Activated T-helper 1 cell treated with Interleukin-2 at 50 U/mL for 16 hours (primary cell): ENCODE measurements at places on chromosomes 5 and 9.

DNA sequence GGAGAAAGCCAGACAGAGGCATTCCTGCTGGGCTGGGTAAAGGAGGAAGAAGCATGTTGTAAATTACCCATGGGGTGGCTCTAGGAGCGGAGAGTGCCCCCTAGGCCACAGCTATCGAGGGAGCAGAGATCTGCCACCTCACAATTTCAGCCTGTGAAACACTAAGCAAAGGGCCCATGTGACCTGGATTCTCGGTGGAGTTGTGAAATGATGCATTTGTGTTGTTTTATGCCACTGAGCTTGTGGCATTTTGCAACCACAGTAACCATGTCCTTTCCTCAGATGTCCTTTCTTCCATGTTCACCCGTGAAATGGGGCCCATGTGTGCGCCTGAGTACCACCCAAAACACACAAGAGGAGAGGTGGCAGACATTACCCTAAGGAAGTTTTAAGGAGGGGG lies 159.3 kb downstream of the SYK start:
- DNase-seq, result no peak

DNA sequence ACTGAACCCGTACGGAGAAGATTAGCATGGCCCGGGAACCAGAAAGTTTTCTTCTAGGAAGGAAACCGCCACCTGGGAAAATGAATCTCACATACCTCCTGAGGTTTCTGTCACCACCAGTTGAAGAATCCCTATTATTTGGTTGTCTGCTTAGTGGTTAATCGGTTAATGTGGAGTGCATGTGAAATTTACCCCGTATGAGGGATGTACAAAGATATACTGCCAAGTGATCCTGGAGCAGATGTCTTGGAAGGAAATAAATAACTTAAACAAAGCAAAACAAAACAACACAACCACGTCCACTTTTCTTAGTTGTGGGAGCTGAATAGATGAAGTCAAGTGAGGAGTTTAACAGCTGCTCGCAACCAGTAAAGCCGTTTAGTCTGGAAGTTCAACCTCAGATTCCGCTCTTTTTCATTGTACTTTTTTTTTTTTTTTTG lies 3.8 kb downstream of the DMRT2 start:
- DNase-seq, result no peak

GRCh38 chr5:109645707-109646192 lies 44.0 kb upstream of the MAN2A1 start:
- no peak for DNase-seq

DNA sequence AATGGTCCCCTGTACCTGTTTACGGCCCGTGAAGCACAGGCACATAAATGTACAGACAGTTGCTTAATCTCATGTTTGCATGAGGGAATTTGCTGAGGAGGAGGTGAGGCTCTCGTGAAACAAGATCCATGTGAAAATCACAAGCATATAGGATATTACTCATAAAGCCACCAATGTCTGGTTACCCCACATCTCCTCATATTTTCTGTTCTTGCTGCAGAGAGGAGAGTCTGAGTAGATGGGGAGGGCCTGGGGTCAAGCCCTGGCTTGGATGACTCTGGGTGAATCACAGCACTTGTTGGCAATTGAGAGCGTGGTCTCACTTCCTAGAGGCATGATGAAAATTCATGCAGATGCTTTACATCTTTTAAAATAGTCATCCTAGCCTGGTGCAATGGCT lies 975 bp downstream of the AGXT2 start:
- DNase-seq, result no peak

GRCh38 chr5:41832430-41832829 lies 37.8 kb downstream of the OXCT1 start:
- no peak for DNase-seq

DNA sequence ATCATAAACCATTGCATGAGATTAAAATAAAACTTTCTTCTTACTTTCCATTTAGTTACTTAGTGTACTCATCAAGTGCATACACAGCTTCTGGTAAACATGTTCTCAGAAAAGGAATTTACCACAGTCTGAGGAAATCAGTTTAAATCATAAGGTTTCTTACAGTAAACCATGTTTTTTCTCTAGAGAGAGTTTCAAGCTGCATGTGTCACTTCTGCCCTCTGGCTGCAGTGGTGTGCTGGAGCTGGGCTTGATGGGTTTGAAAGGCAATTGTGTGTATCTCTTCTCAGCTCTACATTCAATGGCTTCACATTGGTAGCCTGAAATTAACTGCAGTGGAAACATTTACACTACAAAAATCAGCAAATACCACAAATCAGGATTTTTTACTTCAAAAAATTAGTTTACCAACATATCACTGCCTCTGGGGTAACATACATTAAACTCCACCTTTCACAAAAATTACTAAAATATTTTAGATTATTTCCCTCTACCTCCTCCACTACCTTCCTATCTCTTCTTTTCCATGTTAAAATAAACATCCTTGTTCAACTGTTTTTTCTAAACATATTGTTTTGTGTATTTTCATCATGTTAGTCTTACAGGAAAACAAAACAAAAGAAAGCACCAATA lies 414.3 kb downstream of the ANXA1 start:
- no peak for DNase-seq

GRCh38 chr5:142878111-142878510 lies 107.9 kb downstream of the ARHGAP26 start:
- DNase-seq, result no peak

GRCh38 chr5:133927300-133928180 lies 40.9 kb downstream of the C5orf15 start:
- no peak for DNase-seq

GRCh38 chr5:121288781-121289180 lies 562.9 kb upstream of the FTMT start:
- no peak for DNase-seq

GRCh38 chr9:132238026-132238972 lies 76.4 kb downstream of the NTNG2 start:
- DNase-seq, result no peak

DNA sequence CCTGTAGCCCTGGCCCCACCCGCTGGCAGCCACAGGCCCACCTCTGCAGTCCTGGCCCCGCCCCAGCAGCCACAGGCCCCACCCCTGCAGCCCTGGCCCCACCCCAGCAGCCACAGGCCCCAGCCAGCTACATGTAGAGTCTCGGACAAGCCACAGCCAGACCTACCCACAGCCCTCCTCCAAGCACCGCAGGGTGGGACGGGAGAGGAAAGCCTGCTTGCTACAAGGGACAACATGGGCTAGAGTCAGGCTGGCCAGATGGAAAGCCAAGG lies 49.5 kb upstream of the SARDH start:
- DNase-seq, result no peak

GRCh38 chr5:92674321-92674720 lies 906.7 kb downstream of the NR2F1-AS1 start:
- DNase-seq, result no peak

DNA sequence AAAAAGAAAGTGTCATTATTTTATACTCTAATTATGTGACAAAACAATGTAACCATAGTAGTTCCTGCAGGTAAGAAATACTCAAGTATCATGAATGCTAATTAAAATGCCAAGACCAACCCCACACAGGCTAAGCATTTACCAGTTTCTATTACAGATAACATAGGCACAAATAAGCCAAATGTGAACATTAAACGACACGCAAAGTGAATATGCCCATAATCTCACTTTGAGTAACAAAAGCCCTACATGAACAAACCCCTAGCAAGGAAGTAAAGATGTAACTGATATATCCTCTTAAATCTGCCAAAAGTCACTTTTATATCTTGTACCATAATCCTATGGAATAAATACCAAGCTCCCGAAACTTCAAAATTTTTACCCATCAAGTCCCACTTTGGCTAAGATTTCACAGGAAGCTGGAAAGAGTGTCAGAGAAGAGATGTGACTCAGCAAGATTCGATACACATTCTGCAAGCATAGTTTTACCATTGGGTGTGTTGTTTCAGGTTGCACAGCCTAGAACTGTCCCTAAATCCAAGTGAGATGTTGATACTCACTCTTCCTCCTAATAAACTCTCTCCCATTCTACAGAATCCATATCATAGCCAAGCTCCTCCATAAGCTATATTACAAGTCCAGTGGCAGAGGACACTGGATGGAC lies 28.8 kb downstream of the TRPM6 start:
- no peak for DNase-seq

DNA sequence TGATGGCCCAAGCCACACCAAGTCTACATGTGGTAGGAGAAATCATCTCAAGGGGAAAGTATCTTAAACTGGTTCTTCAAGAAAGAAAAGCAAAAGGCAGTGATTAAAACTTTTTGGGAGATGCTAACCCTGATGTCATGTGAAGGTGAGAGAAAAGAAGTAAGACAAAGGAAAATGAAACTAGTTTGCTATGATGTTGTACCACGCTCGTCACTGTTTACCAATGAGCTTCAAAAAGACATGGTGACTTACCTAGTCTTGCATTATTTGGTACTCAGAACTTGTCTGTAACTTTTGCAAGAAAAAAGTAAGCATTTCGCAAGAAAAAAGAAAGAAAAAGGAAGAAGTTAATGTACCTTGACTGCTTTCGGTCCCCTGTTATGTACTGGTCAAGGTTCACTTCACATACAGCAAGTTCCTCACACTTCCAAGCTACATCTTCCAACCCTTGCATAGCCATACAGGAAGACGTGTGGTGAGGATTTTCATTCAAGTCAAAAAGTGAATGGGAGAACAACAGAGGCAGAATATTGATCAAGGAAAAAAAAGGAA lies 739.3 kb downstream of the NR2F1-AS1 start:
- no peak for DNase-seq

- DNase-seq, result no peak
These were observed 279.4 kb downstream of the BNC2 start for GRCh38 chr9:16591092-16591491.

DNA sequence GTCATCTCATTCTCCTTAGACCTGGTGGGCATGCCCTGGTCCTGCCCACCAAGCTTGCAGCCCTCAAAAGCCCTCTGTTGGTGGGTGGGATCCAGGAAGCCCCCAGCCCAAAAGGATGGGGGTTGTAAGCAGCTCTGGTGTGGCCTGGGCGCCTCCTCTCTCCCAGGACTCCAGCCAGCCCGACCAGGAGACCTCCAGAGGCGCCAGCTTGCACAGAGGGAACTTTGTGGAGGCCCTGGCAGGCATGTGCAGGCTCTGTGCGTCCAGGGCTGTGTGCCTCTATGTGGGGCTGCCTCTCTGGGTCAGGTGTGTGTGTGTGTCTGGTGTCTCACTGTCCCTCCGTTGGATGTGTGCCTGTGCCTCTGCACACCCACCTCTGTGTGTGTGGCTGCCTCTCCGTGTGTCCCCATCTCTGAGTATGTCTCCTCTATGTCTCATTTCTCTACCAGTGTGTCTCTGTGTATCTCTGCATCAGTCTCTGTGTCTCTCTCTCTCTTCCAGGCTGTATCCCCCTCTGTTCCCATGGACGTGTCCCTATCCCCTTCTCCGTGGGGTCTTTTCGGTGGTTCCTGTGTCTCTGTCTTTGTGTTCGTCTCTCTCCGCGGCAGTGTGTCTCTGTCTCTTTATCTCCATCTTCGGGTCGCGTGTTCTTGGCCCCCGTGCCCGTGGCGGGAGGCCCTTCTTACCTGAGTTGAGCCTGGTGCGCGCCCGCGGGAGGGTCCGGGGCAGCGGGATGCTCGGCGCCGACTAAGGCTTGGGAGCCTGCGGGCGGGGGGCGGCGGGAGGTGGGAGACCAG lies 501 bp downstream of the ENHO start:
- no peak for DNase-seq

GRCh38 chr9:98075332-98075805 lies 18.8 kb downstream of the NANS start:
- no peak for DNase-seq

DNA sequence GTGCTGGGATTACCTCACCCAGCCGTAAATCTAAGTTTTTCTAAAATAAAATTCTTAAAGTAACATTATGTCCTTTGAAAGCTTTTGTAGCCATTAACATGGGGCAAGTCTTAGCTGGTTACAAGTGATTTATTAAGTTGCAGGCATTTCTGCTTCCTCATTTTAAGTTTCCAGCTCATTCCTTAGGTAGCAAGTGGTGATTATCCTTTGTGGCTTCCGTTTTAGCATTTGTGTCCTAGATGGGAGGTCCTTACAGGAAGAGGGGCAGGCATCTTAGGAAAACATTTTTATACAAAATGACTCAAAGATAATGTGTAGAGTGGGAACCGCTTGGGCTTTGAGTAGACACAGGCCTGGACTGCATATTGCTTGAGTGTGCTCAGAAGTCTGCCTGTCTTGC lies 35.0 kb upstream of the ROPN1L start:
- DNase-seq, result no peak

DNA sequence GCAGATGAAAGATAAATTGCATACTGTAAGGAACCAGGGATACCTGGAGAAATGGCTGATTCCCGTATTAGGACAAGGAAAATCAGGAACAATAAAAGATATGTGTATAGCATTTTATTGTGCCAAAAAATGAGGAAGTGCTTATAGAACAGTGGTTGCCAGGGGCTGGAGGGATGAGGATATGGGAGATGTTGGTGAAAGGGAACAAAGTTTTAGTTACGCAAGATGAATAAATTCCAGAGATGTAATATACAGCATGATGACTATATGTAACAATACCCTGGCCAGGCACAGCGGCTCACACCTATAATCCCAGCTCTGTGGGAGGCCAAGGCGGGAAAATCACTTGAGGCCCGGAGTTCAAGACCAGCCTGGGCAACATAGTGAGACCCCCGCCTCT lies 101.8 kb downstream of the CDK5RAP2 start:
- no peak for DNase-seq

DNA sequence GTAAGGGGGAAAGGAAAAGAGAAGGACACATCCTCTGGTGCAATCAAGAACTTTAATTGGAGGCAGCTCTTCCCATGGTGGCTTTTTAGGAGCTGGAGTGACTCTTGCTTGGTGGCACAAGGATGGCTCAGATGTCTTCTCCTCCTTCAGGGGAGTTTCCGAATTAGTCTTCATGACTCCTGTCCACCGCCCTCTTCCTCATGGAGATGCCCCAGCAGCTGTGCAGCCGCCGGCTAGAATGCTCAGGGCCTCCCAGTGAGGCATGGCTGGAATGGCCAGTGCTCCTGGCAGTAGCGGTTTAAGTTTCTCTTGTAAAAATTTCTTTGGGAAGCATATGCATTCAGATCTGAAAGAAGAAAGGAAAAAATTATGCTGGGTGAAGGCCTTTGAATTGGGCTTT lies 8.8 kb upstream of the TEX53 start:
- DNase-seq, result no peak

DNA sequence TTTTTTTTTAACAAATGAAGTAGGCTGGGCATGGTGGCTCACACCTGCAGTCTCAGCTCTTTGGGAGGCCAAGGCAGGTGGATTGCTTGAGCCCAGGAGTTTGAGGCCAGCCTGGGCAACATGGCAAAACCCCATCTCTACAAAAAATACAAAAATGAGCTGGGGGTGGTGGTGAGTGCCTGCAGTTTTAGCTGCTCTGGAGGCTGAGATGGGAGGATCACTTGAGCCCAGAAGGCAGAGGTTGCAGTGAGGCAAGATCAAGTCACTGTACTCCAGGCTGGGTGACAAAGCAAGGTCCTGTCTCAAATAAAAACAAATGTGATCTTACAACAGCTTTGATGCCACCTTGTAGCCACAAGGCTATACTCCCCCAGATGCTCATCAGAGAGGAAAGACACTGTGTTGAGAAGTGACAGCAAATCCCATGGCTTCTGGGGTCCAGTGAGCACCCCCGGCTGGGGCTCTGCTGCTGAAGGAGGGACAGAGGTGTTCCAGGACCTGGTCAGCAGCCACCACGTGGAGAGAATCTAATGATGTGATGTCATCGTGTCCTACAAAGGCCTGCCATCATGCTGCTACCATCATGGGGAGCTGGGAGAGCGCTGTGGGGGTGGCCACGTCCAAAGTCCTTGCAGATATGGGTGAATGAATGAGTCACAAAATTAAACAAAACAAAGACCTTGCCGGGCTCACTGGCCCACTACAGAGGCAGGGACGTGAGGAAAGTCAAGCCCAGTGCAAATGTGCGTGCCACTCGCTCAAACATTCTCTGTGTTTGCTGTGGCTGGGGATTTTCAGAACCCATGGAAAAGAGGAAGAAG lies 60.7 kb downstream of the PRRT1B start:
- DNase-seq, result no peak

- DNase-seq, result no peak
These were observed 62.5 kb downstream of the NFIB start for GRCh38 chr9:14251154-14252071.
